Right ventricle myocardium inferior (tissue), 1 donor: ENCODE measurements at places on chromosomes 7 and 10.

DNA sequence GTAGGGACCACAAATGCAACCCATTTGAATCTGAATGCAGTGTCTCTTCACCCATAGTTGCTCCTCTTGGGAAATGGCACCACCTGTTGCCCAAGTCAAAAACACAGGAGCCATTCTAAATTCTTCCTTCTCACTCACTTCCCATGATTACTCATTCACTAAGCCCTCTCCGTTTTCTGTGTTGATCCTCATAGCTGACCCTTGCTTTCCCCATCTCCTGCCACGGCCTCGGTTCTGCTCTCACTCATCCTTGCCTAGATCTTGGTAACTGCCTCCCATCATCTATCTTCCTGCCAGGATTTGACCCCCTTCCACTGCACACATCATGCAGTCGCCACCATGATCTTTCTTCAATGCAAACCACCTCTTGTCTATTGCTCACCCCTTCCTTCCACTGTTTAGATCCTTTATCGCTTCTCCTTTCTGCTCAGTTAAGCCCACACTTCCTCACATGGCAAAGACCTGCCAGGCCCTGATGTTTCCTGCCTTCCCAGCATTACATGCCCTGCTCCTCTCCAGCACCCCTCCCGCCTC is 19.0 kb upstream of the CPN1 start:
- DNase-seq, result no peak

DNA sequence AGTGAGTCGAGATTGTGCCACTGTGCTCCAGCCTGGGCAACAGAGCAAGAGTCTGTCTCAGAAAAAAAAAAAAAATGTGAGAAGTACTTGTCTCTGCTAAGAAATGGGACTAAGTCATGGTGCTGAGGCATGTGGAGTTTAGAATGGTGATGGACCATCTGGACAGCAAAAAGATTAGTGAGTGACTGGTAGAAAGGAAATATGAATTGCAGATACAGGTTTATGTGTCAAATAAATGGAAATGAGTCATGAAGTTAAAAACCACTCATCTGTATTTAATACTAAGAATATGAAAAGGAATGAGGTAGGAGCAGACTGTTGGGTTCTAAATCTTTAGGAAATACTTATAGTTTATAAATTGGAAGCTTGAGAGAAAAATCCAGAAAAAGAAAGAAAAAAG is 625.7 kb upstream of the ANKRD30A start:
- no peak for DNase-seq

GRCh38 chr7:7554649-7555575 is 11.8 kb upstream of the MIOS start:
- no peak for DNase-seq

GRCh38 chr10:105949721-105950120 is 1214.8 kb downstream of the SORCS1 start:
- DNase-seq, result no peak

- no peak for DNase-seq
Observed at GRCh38 chr10:101631821-101632475, 43.8 kb downstream of the DPCD start.

DNA sequence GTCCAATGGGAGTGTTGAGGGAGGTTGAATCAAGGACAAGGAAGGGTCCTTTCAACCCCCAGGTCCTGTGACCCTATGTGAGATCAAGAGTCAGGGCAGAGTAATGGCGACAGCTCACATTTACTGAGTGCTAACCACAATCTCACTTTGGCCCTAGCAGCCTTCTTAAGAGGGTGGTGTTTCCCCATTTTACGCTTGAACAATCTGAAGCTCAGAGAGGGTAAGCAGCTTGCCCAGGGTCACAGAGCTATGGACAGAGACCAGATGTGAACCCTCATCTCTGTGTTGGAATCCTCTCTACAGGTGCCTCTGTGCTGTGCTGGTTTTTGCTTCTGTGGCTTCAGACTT is 102.0 kb downstream of the GRK5 start:
- no peak for DNase-seq

DNA sequence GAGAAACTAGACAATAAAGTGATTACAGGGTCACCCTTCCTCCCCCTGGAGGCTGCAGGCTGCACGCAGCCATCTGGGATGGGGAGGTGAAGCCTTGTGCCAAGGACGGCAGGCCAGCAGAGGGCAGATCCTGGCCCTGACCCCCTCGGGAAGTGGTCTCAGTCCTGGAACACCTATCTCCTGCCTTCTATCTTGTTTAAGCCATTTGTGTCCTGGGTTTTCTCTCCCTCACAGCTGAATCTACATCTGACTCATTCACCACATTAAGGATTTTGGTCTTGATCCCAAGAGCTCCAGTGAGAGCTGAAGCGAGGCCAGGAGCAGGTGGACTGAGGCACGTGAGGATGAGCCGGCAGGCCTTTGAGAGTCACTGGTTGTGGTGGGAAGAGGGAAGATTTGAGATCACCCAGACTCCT is 16.4 kb upstream of the PARP12 start:
- DNase-seq, result no peak

- DNase-seq, result no peak
Observed at GRCh38 chr7:45401155-45401554, 173.0 kb upstream of the ADCY1 start.

- DNase-seq, result no peak
Observed at GRCh38 chr7:36299823-36300341, 89.8 kb upstream of the ANLN start.

GRCh38 chr10:47364366-47364765 is 16.2 kb downstream of the RBP3 start:
- DNase-seq, result no peak

GRCh38 chr10:28343987-28344895 is 41.4 kb upstream of the MPP7 start:
- DNase-seq, result no peak

- no peak for DNase-seq
Observed at GRCh38 chr7:67618556-67619162, 622.0 kb downstream of the TYW1 start.

GRCh38 chr10:27801171-27801785 is 55.7 kb upstream of the MKX start:
- DNase-seq, result no peak
